ENCODE measurements at places on chromosomes 5 and 9.

- no peak for DNase-seq
These were observed 63.0 kb upstream of the GNA14 start for GRCh38 chr9:77710965-77711648.

- peak; percentile 16 for DNase-seq
These were observed 53.3 kb downstream of the SEMA6A start for GRCh38 chr5:116521173-116521872.

GRCh38 chr5:10233505-10233904, 16.2 kb downstream of the ATPSCKMT start:
- DNase-seq = peak; percentile 90

DNA sequence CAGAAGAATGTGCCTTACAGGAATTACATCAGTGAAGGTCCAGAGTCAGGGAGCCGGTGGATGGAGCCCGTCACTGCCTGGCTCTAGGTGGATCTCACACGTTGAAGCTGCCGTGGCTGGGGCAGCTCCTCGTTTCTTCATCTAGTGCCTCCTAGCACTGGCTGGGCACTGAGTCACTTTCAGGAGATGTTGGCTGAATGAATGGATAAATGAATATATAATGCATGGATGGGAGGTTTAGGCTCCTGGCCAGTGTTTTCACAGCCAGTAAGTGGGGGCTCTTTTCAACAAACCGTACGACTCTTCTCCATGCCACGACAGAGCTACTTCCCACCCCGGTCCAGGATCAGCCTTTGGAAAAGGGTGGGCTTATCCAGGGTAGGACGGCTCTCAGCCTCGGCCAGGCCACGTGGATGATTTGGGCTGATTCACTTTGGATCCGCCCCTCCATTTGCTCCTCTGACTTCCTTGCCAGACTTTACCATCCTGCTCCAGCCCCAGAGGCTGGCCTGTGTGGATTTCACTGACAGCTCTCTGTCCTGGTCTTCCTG, 1.3 kb upstream of the SH3PXD2B start:
- DNase-seq = no peak

- no peak for DNase-seq
These were observed 154.7 kb upstream of the ANKH start for GRCh38 chr5:15026011-15026893.

DNA sequence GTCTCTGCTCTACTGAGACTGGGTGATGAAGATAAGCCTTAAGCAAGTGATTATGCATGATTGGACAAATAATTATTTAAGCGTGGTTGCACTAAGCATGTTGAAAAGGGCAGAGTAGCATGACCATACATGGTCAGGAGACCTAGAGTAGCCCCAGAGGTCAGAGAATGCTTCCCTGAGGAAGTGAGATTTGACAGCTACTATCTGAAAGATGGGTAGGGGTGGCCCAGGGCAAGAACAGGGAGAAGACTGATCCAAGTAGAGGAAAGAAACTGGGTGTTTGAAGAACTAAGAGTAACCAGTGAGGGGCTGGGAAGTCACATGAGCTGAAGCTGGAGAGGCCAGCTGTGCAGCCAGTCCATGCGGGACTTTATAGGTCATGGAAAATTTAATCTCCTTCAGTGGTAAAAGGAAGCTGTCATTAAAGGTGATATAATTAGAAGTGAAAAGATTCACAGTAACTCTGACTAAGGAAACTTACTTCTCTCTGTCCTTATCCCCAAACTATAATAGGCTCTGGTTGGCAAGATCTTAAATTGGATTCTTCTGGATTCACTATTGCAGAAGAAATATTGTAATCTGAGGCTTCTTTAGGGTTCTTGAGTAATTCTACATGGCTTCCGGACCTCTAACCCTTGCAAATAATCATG, 35.2 kb downstream of the YIPF5 start:
- DNase-seq = no peak

GRCh38 chr5:64457846-64458245, 48.0 kb upstream of the RGS7BP start:
- DNase-seq = no peak

GRCh38 chr5:6766604-6767093, 53.4 kb downstream of the TENT4A start:
- peak; percentile 29 for DNase-seq

DNA sequence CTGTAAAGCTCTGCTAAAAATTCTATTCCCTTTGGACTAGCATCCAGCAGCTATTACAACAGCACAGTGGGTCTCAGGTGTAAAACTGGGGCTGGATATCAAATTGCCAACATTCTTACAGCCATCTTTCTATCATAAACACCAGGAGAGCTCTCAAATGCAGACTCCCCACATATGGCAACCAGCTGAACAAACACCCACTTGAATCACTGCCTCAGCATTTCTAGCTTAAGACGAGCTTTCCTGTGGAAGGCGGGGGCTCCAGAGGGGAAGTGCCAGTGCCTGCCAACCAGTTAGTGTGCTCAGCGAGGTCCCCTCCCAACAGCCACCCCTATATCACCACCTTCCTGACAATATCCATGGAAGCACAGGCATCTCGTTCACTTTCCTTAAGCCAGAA, 62.2 kb downstream of the IPPK start:
- peak; percentile 84 for DNase-seq

GRCh38 chr5:65722575-65723403, 784 bp downstream of the NLN start:
- DNase-seq = peak; percentile 39

- DNase-seq = no peak
These were observed 79.3 kb upstream of the TBC1D2 start for GRCh38 chr9:98334796-98335195.

DNA sequence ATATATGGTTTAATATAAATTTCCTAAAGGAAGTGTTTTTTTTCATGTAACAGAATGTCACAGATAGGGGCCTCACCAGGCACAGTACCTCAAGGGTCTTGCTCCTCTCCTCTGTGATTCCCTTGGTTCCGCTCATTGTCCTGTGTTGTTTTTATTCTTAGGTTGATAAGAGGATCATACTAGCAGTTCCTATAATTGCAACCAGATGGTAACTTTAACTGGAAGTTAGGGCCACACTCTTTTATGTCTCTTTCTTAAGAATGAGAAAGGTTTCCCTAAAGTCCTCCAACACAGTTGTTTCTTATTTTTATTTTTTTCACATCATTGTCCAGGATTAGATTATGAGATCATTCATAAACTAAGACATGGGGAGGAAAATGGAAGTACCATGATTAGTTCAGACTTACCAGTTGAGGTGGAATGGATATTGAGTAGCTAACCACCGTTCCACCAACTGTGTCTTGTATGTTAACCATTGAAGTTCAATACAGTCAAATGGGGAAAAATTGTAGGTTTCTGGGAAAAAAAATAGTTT, 41.1 kb downstream of the FAM174A start:
- no peak for DNase-seq

DNA sequence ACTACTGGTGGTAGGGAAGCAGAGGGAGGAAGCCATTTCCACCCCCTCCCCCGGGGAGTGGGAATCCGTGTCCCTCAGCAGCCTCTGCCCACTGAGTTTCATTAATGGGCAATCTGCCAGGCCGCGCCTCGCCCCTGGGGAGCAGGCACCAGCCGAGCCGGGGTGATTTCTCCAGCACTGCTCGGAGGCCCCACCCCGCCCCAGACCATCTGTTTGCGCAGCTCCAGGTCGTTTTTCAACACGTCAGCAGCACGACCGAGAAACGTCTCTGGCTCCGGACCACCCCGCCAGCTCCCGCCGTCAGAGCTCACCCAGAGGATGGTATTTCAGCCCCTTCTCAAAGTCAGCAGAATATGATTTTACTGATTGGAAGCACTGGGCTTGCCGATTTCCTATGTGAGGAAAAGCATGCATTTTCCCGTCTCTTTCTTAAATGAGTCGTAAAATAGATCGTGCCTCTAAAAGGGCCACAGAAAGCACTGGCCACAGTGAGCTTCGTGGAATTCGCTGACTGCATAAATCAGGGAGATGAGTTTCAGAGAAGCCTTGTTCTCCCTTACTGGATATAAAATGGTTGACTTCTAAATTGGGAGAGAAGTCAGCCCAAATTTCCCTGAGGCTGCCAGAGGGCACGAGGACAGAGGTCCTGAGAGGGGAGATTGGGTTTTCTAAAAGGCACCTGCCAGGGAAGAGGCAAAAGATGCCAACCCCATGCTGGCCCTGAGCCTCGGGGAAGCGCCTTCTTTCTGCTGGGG, 47.0 kb downstream of the OLFM1 start:
- DNase-seq = no peak

DNA sequence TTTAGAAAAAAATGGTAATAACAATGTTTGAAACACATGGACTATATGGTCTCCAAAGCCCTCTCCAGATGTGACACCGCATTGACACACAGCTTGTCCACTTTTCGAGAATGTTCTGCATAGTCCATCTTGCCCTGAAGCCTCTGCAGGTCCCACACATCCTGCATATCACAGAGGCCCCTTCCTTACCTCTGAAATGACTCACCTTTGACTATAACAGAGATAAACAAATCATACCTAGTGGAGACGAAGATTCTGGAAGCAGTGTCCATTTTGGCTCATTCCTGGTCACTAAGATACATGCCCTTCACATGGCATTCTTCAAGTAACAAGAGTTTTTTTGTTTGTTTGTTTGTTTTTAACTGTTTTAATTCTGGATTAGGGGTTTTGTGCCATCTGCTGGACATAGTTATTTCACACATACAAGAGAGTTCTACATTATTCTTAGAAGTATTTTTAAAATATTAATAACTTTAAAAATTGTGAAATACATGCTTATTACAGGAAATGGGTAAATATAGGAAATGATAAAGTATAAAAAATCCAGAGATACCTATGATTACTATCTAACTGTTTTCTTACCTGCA, 5.1 kb downstream of the ARL14EPL start:
- DNase-seq = no peak

DNA sequence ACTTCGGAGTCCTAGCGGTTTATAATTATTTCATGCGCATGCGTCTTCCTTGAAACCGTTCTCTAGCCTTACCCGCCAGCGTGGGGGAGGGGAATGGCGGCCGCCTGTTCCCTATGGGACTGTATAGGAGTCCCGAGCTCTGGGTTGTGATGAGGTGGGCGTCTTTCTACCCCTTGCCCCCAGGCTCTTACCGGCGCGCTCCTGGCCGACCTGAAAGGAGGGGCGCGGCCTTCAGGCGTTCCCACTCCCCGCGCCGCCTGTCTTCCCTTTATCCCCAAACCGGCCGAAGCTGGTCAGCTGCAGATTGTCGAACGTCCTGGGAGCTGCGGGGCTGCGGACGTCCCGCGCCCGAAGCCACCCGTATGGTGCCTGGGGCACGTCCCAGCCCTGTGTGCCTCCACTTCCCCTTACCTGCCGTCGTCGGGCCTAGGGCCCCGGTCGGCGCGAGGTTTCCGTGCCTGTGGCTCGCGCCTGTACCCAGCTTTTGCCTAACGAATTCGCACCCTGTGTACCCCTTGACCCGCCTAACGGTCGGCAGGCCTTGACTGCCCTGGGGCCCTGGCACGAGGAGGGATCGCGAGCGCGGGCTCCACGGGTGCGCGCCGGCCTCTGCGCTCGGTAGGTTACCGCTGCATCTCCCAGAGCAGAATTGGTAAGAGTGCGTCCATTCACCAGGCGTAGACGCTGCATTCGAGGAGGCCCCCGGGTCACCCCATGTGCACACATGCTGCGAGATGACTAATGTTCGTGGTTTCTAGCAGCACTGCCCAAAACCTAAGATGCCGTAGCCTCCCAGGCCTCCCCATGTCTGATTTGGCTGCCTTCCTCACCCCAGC, 653 bp upstream of the HNRNPH1 start:
- peak; percentile 59 for DNase-seq

DNA sequence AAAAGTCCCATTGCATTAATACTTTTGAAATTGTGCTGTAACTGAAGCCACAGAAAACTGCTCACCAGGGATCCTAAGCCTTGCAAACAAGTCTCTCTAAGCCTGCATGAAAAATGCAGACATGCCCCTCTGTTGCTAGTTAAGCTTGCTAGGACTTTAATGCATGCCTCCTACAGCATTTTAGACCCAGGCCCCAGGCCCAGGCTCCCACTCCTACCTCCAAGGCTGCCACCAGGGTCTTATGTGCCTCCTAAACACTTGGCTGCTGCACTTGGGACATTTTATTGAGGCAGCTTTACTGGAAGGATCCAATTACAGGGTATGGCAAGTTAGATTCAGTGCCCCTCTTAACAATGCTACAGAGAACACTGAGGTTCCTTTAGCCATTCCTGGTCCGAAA, 467.3 kb upstream of the CLINT1 start:
- no peak for DNase-seq
